Activated T-helper 17 cell treated with anti-CD3 and anti-CD28 coated beads, Interleukin-2, amount 50 U/mL, for 72 hours (primary cell): ENCODE measurements at places on chromosomes 1 and 21. TPM values are rescaled to one million over a fixed set of nuclear protein-coding genes. Genes with fewer than 3 reads are reported as not detected.
A peak's percentile ranks its signal among the peaks of the same experiment; 100 is the strongest.

DNA sequence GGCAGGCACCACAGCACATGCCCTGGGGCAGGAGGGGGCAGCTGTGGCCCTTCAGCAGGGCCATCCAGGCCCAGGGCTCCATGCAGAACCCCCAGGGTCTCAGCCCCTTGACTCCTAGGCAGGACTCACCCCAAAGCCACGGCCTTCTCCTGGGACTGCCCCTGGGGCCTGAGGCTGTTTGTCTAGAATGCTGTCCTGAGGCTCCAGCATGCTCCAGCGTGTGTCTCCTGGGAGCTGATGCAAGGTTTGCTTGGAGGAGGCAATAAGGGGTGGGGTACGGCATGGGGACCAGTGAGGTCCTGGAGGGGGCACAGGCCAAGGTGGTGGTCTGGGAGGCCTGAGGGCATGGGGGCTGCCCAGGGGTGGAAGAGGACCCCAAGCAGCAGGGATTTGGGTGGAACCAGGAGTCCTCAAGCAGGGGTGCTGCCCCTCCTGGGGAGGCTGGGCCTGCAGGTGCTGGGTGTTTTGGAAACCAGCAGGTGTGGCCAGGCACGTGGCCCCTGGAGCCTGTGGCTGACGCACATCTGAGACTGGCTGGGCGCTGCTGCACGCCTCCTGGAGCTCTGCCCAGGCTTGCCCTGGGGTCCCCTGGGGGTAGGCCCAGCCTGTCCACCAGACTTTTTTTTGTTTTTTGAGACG is 7.8 kb upstream of the CALML6 start:
- no peak overlapping the region for H3K27ac ChIP-seq
- H3K27me3 ChIP-seq: no peaks in the 10 kb centered on the region
- H3K4me3 ChIP-seq: no peak overlapping the region
- no peak for ATAC-seq
- peaks cover 10% of the 10 kb centered on the region for H3K4me1 ChIP-seq
- no peaks in the 10 kb centered on the region for H3K36me3 ChIP-seq

Gene IL23R
- 15.2 TPM for total RNA-seq

GRCh38 chr1:59417406-59417805 is 120.5 kb downstream of the FGGY start:
- no peak for ATAC-seq
- H3K36me3 ChIP-seq: no peaks in the 10 kb centered on the region
- H3K27me3 ChIP-seq: no peaks in the 10 kb centered on the region
- no peaks in the 10 kb centered on the region for H3K4me1 ChIP-seq

- no peaks in the 10 kb centered on the region for H3K36me3 ChIP-seq
- ATAC-seq: no peak
- H3K4me1 ChIP-seq: no peaks in the 10 kb centered on the region
- H3K27ac ChIP-seq: no peak overlapping the region
- H3K27me3 ChIP-seq: peaks cover 6% of the 10 kb centered on the region
- H3K4me3 ChIP-seq: no peak overlapping the region
Measured at GRCh38 chr1:186628910-186629309, 51.3 kb downstream of the PTGS2 start.

DNA sequence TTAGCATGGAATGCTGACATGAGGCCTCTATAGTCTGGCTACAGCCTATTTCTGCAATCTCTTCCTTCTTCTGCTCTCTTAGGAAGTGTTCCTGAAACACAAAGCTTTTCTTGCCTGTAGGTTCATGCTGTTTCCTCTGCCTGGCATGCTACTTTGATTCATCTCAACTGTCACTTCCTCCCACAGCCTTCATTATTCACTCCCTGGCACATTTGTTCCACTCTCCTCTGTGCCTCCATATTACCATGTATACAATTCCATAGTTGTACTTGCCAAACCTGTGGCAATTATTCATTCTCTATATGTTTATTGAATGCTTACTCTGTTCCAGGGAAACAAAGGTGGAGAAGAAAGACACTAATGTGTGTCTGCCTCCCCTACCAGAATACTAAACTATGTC is 210.2 kb downstream of the LRRC7 start:
- no peak for ATAC-seq
- no peak overlapping the region for H3K4me3 ChIP-seq
- H3K27me3 ChIP-seq: no peaks in the 10 kb centered on the region
- no peaks in the 10 kb centered on the region for H3K36me3 ChIP-seq

GRCh38 chr1:221035662-221036153 is 156.5 kb downstream of the HLX start:
- H3K27ac ChIP-seq: no peak overlapping the region
- H3K27me3 ChIP-seq: peaks cover 3% of the 10 kb centered on the region
- ATAC-seq: no peak
- H3K36me3 ChIP-seq: no peaks in the 10 kb centered on the region
- no peak overlapping the region for H3K4me3 ChIP-seq
- H3K4me1 ChIP-seq: no peaks in the 10 kb centered on the region

DNA sequence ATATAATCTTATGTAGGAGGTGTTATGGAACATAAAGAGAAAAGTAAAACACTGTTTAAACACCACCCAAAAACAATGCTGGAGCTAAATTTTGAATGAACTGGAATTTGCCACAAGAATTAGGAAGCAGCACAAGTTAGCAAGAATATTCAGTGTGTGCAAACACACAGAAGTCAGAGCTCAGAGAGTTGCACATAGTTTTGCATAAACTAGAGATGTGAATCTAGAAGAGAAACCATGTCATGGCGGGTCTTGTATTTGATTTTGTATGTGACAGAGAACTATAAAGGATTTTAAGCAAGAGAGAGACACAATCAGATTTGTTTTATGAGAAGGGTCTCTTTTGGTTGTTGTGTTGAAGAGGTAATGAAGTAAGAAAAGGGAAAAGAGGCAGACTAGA is 38.2 kb downstream of the SELENOF start:
- no peaks in the 10 kb centered on the region for H3K4me1 ChIP-seq
- no peak overlapping the region for H3K27ac ChIP-seq
- H3K4me3 ChIP-seq: no peak overlapping the region
- peaks cover 65% of the 10 kb centered on the region for H3K36me3 ChIP-seq

Gene ARTN
- total RNA-seq: 0.32 TPM

GRCh38 chr1:88150330-88150729 is 533.7 kb upstream of the PKN2 start:
- no peaks in the 10 kb centered on the region for H3K4me1 ChIP-seq
- H3K27me3 ChIP-seq: peaks cover 4% of the 10 kb centered on the region
- no peak overlapping the region for H3K27ac ChIP-seq

- ATAC-seq: peak; percentile 13
- no peak overlapping the region for H3K27ac ChIP-seq
- H3K4me1 ChIP-seq: peaks cover 6% of the 10 kb centered on the region
Measured at GRCh38 chr1:63774617-63775417, 1.0 kb downstream of the ROR1 start.

DNA sequence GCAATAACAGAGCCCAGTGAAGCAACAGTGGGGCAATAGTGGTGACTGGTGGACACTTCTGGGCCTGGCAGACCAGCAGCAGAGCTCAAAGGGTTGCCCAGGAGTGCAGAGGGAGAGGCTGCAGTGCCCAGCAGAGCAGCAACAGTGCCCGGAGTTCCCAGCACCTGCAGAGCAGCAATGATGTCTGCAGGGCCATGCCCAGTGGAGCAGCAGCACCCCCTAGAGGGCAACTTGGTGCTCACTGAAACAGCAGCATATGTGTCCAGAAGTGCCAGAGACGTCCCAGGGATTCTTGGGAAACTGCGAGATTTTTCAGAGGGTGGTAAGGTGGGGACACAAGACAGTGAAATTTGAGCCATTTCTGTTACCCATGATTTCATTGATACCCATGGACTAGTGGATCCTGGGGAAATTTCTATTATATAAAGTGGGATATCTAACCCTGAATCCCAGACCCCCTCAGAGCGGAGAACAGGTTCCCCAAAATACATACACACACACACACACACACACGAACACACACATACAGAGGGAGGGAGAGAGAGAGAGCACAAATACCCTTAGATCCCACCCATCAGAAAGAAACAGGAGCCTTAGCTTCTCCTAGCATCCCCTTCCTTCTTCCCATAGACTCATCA is 156.9 kb upstream of the GJB5 start:
- no peak overlapping the region for H3K27ac ChIP-seq
- H3K36me3 ChIP-seq: no peaks in the 10 kb centered on the region
- H3K4me1 ChIP-seq: no peaks in the 10 kb centered on the region
- H3K27me3 ChIP-seq: peaks cover 27% of the 10 kb centered on the region
- H3K4me3 ChIP-seq: no peak overlapping the region

DNA sequence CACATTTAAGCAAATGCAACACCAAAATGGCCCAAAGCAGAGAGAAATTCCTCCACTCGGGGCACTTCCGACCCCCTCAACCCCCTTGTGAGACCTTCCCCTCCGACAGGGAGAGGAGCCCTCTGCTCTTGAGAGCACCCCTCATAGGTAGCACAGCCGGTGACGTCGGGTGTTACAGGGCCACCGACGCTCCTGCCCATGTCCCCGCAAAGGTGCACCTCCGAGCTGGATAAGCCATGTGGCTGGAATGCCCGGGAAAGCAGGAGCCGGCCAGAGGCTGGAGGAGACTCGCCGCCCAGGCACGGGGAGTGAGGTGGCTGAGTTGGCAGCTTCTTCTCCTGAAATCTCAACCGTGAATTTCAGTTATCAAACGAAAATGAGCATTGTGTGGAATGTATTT is 67.1 kb upstream of the ARHGEF16 start:
- H3K36me3 ChIP-seq: no peaks in the 10 kb centered on the region
- H3K4me3 ChIP-seq: no peak overlapping the region
- ATAC-seq: no peak
- H3K4me1 ChIP-seq: no peaks in the 10 kb centered on the region
- peaks cover 11% of the 10 kb centered on the region for H3K27me3 ChIP-seq
- no peak overlapping the region for H3K27ac ChIP-seq

Gene IFI16
- total RNA-seq: 187 TPM

Gene SLC25A34
- 1.6 TPM for total RNA-seq

Gene FASLG
- total RNA-seq: 11.3 TPM

- no peaks in the 10 kb centered on the region for H3K4me1 ChIP-seq
- no peak overlapping the region for H3K4me3 ChIP-seq
- H3K36me3 ChIP-seq: peaks cover 6% of the 10 kb centered on the region
Measured at GRCh38 chr1:232473324-232473723, 156.6 kb downstream of the SIPA1L2 start.

DNA sequence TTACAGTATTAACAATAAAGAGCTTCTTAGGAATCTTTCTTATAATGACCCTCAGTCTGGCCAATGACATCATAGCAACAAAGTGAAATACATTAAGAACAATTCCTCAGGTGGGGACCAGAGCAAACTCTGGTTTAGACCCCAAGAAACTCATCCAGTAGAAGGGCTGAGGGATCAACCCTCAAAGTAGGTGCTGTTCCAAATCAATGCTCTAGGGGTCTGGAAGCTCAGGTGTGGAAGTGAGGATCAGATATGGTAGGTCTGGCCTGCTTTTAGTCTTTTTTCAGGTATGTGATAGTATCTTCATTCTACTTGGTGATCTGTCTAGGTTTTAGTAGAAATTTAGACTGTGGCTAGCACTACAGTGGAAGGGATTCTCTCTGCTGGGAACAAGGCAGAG is 291.7 kb downstream of the PDE4B start:
- no peaks in the 10 kb centered on the region for H3K4me1 ChIP-seq
- H3K4me3 ChIP-seq: no peak overlapping the region
- no peak for ATAC-seq
- H3K27ac ChIP-seq: no peak overlapping the region
- peaks cover 11% of the 10 kb centered on the region for H3K27me3 ChIP-seq

Gene MTOR
- total RNA-seq: 38.0 TPM

DNA sequence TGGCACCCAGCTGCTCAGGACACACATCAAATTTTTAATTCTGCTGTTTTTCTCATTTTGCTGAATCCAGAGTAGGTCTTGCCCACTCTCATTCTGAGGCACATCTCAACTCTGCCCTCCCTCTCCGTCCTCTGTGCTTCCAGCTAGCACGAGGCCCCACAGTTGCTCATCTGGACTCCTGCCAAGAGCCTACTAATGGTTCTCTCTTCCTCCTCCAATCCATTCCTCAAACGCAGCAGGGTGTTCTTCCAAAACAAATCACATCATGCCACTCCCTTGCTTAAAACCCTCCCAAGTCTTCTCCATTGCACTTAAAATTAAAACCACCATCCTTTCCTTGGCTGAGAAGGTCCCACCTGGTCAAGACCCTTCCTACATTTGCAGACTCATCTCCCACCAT is 49.8 kb upstream of the SCAF4 start:
- no peak overlapping the region for H3K27ac ChIP-seq
- no peak for ATAC-seq
- peaks cover 5% of the 10 kb centered on the region for H3K4me1 ChIP-seq
- H3K36me3 ChIP-seq: no peaks in the 10 kb centered on the region
- peaks cover 7% of the 10 kb centered on the region for H3K27me3 ChIP-seq

DNA sequence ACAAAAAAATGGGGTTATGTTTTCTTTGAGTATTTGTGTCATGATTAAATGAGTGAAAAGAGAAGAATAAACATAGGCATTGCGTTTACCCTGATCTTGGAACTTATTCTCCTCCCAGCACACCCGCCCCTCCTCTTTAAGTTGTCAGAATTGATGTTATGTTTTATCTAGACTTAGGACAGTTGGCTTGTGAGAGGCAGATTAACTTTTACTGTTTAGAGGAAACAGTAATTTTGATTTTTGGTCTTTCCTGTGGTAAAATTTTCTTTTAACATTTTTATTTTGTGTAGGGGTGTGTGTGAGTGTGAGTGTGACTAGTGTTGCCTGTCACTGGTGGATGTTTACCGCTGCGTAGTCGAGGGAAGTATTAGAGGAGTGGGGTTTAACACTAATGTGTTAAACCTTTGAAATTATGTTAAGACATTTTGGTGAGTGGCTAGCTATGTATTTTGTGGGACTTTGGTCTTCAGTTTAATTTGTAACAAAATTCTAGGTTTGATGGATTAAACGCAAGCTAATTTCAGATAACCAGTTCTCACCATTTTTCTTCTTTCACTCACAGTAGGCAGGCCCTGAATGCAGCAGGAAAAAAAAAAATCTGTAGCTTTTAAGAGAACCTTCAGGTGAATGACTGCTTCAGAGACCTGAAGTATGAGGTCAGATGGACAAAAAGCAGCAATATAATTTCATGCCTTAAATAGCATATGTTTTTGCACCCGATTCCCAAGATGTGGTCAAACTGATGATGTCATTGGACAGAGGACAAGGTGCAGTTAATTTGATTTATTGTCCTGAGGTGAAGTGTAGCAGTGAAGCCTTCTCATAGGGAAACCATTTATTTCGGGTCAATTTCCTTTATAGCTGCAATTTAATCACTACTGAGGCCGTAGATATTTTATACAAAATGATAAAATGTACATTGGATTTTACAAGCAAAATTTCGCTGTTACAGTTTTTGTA is 2.7 kb downstream of the POU2F1 start:
- peaks cover 22% of the 10 kb centered on the region for H3K36me3 ChIP-seq
- no peak for ATAC-seq
- peaks cover 37% of the 10 kb centered on the region for H3K4me1 ChIP-seq
- peak overlapping the region; percentile 89 for H3K27ac ChIP-seq
- H3K4me3 ChIP-seq: peak overlapping the region; percentile 80

- H3K27ac ChIP-seq: no peak overlapping the region
- no peak for ATAC-seq
- H3K27me3 ChIP-seq: no peaks in the 10 kb centered on the region
- no peak overlapping the region for H3K4me3 ChIP-seq
Measured at GRCh38 chr1:198498881-198499280, 41.6 kb downstream of the ATP6V1G3 start.
